Immature natural killer cell (primary cell): ENCODE measurements at places on chromosomes 5 and 9.

- DNase-seq = no peak
These were observed 797 bp upstream of the CCL27 start for GRCh38 chr9:34663303-34663605.

DNA sequence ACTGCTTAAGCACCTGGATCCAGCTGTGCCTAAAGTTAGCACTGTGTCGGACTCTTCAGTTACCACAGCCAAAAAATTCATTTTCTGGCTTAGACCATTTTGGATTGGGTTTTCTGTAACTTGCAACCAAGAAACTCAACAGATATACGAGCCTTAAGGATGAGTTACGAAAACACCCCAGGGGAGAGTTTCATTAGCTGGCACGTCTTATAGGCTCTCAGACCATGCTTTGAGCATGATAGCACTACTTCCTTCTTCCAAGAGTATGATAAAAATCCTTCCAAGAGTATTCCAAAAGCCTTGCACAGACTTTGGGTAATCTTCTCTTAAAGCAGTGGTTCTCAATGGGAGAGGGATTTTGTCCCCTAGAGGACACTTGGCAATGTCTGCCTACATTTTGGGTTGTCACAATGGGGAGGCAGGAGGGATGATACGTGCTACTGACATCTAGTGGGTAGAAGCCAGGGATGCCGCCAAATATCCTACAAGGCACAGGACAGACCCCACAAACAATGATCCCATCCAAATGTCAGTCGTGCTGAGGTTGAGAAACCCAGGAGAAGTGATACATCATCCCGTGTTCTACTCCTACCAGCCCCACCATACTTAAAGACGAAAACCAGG lies 64.8 kb downstream of the SMIM23 start:
- DNase-seq = no peak

DNA sequence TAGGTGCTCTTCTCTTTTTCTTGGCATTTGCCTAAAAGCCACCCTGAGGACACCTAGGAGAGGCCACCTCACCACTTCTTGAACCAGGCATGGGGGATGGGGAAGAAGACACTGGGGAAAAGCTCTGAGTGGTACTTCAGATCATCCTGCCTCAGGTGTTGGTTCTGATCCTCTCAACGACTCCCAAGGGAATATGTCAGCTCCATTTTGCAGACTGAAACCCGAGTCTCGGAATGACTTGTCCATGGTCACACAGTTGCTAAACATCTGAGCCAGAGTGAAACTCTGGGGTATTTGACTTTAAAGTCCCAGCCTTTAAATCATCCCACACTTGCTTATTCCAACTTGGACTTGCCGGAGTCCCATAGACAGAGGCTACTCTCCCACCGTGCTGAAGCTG lies 120.6 kb upstream of the GABRP start:
- no peak for DNase-seq

DNA sequence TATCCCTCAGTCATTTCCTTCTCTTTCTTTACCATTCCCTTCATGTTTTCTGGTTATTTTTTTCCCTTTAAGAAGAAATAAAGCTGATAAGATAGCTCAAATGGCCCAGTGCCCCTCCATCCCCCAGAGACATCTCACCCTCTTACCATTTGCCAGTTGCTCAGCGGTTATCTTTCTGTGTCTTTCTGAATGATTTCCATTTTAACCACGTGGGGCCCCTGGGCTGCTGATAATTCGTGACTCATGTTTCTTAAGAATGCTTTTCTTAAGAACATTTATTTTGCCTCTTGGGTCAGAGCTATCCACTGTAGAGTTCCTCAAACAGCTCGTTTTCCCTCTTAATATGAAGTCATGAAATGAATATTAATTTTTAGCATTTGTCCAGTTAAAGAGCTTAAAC lies 147.8 kb downstream of the MAST4 start:
- DNase-seq = no peak

DNA sequence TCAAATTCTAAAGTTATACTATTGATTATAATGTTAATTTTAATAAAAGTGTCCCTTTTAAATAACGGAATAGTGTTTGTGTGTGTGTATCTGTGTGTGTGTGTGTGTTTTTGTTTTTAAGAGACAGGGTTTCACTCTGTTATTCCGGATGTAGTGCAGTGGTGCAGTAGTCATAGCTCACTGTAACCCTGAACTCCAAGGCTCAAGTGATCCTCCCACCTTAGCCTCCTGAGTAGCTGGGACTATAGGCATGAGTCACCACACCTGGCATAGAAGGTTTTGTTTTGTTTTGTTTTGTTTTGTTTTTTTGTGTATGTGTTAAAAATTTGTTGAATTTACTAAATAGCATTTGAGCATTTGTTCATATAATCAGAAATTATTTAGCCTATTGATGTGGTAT lies 64.6 kb downstream of the YTHDC2 start:
- DNase-seq = no peak

GRCh38 chr9:7451062-7451461 lies 348.5 kb downstream of the DMAC1 start:
- DNase-seq = no peak

- DNase-seq = no peak
These were observed 69.8 kb upstream of the PRR16 start for GRCh38 chr5:120394259-120394658.

DNA sequence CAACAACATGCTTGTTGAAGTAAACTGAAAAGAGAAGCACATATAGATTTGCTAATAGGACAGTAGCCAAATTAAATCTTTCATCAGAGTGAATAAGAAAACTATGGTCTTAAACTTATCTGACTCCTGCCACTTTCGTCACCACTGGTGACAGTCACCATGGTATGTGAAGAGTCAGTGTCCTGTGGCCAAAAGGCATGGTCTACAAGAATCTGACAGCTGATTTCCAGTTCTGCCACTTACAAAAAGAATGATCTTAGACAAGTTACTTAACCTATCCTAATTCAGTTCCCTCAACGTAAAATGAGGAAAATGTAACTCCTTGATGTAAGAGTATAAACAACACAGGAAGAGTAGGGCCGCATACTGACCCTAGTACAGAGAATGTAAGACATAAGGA lies 102.0 kb downstream of the LPAR1 start:
- DNase-seq = no peak

- DNase-seq = no peak
These were observed 188.3 kb downstream of the ARHGEF28 start for GRCh38 chr5:73814233-73814846.

- DNase-seq = no peak
These were observed 101.2 kb downstream of the RAPGEF6 start for GRCh38 chr5:131533836-131534235.

DNA sequence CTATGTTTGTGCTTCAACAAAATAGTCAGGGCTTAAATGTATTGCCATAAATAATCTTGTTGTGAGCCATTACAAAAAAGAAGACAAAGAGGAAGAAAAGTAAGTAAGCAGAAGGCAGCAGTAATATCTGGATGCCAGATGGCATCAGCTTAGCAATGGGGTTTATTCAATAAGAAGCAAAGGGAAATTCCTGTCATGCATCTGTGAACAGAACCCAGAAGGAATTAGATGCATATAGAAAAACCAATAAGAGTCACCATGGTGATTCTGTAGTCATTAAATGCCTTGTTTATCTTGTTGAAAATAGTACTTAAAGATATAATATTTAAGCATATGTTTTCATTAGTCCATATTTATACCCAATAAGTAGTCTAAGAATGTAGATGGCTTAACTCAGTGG lies 216.0 kb downstream of the ADAMTSL1 start:
- DNase-seq = no peak

DNA sequence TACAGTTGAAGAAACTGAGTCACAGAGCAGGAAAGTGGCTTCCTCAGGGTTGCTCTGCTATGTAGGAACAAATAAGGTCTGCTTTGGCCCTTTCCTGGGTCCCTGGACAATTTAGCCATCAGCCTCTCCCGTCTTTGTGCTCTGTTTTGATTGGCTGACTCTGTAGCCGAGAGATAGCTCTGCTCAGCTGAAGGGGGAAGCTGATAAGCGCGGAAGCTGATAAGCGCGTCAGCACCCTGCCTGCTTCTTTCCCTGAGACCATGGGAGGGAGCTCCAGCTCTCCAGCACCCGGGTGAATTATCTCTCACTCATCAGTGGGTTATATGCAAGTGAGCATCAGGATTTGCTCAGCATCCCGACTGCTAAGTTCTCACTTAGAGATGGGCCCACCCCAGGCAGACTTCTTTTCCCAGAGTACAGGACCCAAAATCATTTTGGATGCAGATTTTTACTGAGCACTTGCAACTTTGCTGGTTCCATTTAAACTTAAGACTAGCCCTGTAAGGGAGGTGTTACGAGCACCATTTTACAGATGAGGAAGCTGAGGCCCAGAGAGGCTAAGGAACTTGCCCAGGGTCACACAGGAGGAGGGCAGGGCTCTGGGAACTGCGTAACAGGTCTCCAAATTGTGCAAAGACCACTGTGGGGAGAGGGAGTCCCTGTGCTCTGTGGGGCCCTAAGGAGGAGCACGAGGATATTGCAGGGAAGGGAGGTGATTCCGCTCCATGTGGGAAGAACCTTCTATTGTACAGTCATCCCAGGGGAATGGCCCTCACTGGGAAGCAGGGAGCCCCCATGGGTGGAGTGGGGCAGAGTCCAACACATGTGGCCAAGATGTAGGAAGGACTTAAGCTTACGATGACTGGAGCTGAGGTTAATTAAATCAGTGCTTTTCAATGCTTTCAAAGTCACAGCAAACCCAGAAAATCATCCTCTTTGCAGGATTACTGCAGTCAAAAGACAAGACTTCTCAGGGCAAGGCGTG lies 83.7 kb upstream of the ORM1 start:
- no peak for DNase-seq

DNA sequence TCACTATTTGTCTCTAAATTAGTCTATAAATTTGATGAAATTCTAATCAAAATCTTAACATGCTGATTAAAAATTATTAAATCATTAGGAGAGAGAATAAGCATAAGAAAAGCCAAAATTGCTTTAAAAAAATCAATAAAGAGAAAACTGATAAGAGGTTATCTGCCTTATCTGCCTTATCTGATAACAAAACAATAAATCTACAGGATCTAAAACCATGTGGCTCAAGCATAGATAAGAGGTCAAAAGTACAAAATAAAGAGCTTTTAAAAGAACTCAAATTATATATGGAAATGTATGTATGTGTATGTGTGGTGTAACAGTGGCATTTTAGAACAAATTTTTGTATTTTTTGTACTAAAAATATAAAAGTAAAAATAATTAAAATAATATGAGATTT lies 18.6 kb downstream of the TRIM14 start:
- no peak for DNase-seq

DNA sequence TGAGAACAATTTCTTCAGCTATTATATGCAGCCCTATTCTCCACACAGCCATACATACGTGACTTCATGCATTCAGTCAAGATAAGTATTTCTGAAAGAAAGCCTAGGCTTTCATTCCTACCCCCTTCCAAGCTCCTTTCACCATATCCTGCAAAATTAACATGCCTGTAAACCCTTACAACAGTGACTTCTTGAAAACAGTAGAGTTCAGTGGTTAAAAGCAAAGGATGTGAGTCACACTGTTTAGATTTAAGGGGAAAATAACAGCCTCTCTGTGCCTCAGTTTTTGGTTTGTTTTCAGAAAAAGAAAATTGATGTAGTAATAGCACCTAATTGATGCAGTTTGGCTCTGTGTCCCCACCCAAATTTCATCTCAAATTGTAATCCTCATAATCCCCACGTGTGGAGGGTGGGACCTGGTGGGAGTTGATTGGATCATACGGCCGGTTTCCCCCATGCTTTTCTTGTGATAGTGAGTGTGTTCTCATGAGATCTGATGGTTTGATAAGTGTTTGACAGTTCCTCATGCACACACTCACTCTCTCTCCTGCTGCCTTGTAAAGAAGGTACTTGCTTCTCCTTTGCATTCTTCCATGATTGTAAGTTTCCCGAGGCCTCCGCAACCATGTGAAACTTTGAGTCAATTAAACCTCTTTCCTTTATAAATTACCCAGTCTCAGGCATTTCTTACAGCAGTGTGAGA lies 264.8 kb downstream of the CETN3 start:
- no peak for DNase-seq

GRCh38 chr9:136527721-136528710 lies 17.8 kb downstream of the NOTCH1 start:
- peak; percentile 39 for DNase-seq

- DNase-seq = no peak
These were observed 35.1 kb downstream of the GRIA1 start for GRCh38 chr5:153525536-153525935.

GRCh38 chr5:6632324-6632887 lies 438 bp downstream of the NSUN2 start:
- DNase-seq = no peak

GRCh38 chr5:62627121-62627520 lies 48.5 kb downstream of the LRRC70 start:
- DNase-seq = no peak
